ENCODE measurements at places on chromosomes 5 and 9. TPM values are rescaled to one million over a fixed set of nuclear protein-coding genes. Genes with fewer than 3 reads are reported as not detected.
A peak's percentile ranks its signal among the peaks of the same experiment; 100 is the strongest.

Gene PPP2R2B
- total RNA-seq = not detected

Gene MAMDC4
- total RNA-seq = 6.0 TPM

Gene CDX1
- total RNA-seq = not detected

GRCh38 chr9:131651599-131651998, 88.3 kb downstream of the RAPGEF1 start:
- DNase-seq = peak; percentile 13

- DNase-seq = no peak
Measured at GRCh38 chr5:140556438-140556837, 835 bp downstream of the SRA1 start.

DNA sequence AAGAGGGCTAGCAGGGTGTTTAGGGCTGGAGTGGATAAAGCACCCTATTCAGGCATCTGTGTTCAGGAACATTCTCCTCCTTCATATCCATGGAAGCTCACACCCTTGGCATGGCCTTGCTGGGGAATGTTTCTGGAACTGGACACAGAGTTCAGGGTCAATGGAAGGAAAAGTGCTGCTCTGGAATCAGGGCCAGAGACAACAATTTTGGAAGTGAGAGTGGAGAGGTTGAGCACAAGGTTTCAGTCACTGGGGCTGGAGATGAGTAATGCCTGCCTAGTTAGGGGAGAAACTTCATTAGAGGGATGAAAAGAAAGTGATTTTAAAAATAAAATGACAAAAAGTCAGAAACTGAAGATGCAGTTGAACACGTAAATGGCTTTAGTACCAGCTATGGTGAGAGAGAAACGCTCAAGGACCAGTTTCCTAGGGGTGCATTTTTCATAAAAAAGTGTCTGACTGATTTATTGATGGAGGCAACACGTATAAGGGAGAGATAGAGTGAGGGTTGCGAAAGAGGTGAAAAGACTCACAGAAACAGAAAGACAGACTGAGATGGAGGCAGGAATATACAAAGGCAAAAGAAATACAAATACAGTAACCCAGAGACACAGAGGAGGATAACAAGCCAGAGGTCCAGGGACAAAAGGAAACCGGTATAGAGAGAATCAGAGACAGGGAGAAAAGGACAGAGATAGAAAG, 8.0 kb upstream of the TNFSF15 start:
- DNase-seq = no peak

DNA sequence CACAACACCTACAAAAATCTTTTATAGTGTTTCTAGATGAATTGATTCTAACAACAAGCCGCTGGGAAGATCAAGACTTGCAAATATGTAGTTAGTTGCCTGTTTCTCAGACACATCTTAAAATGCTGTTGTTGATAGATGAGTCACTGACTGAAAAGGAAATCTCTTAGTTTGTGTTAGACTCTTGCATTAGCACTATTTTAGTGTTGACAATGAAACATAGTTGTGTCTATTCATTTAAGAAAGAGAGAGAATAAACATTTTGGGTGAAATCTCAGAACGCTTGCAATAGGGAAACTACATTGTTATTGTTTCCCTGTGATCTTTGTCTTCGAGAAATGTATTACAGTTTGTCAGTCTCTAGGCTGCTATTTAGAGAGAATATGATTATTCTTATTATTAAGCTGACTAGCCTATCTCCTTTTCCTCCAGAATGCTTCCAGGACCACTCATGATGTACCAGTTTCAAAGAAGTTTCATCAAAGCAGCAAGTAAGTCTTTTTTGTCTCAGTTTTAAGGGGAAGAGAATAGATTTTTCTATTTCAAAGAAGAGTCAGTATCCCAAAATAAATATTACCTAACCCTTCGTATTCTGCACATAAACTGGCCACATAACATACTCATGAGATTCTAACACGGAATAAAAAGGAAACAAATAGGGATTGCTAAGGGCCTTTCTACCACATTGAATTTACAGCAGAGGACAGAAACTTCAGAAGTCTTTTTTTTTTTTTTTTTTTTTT, 285.6 kb downstream of the ARHGAP26 start:
- DNase-seq = no peak

Gene TRIM36
- 2.0 TPM for total RNA-seq

DNA sequence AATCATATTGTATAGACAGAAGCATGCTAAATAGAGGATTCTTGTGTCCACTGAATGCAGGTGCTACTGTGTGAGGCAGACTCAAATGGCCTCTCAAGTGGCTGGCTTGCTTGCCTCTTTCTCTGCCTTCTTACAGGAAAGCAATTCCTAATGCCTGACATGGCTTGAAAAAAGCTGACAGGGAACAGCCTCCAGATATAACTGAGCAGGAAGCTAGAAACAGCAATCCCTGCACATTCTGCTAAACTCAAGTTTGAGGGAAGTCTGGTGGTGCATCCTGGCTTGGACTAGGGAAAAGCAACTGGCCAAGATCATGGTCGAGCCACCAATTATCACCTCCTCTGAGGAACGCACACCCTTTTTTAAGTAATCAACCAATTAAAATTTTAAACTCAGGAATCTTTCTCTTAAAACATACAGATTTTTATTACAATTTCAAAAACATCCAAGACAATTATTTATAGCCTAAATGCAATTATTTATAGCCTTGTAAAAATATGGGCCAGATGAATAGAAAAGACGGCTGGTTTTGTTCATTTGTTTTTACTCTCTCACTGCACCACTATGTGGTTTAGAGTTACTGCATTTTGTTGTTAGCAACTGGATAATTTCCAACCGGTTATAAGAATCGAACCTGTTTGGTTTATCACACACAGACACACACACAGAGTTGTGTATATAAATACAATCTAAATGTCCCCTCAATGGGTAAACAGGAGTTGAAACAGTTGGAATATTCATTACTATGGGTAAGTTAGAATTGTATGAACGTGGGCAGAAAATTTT, 290.9 kb upstream of the ANKRD55 start:
- DNase-seq = no peak

DNA sequence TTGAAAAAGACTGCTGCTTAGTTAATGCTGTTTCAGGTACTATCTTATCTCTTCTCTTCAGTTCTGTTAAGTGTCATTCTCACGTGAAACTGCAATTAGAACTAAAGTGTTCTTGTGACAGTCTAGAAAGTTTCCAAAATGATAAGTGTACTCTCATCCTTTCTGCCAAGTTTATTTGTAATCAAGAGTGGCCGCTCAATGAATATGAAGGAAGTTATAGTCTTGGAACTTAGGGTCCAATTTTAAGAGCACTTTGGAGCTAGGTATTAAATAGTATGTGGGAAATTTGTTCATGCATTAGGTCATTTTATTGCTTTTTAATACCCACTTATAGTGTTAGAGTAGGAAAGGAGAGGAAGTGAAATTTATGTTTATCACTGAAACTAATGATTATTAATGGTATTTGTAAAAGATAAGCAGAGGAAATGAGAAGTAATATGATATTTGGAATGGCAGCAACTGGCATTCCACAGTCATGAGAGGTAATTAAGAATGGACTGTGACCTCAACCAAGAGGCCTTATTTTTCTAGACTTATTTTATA, 20.4 kb downstream of the XRCC4 start:
- no peak for DNase-seq

DNA sequence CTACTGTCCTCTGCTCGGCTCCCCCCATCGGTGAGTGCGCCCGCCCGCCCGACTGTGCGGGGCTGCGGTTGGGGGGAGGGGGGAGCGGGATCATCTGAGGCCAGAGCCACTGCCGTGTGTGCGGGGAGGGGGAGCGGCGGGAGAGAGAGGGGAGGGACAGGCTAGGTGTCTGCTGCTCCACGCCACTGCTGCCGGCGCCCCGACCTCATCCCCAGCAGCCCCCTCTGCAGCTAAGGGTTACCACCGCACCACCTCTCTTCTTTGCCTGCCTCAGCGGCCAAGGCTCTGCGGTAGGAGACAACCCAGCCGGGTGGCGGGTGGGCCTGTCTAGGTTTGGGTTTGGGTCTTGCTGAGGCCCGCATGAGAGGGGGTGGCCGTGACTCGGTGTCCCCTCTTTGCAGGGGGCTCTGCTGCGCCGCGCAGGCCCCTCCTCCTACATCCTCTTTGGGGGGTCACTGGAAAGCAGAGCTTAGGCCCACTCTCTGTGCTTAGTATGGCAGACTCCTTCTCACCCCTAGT, 670 bp upstream of the PURA start:
- DNase-seq = no peak

DNA sequence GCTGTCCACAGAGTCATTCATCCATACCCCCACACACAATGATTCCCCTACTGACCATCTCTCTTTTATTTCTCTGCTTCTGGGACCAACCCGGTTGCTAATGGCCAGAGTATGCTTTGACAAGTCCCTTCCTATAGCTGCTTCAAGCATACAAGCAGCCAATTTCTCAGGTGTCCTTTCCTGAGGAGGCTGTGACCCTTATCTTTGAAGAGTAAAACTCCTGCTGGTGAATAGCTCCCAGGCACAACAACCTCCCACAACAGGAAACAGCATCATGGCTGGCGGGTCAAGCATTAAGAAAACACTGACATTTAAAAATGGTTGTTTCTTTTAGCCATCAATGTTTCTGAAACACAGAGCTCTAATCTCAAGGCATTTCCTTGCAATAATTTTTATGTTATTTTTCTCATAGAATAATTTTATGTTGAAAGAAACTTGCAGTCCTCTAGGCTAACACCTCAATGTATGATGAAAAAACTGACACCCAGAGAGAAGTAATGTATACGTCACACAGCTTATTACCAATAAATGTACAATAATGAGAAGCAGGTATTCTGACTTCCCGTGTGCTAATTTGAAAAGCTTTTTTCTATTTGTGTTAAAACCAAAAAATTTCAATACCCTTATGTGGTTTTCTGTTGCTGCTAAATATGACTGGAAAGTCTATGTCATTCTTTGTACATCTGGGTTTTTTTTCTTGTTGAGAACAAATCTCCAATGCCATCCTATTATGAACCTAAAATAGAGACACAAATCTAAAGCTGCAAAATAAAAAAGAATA, 7.5 kb upstream of the PAM start:
- no peak for DNase-seq

GRCh38 chr5:157993986-157994691, 135.2 kb upstream of the CLINT1 start:
- DNase-seq = no peak

Gene SPINK7
- total RNA-seq = not detected

GRCh38 chr9:97737429-97737828, 40.3 kb upstream of the XPA start:
- DNase-seq = peak; percentile 22
